Dermis microvascular lymphatic vessel endothelial cell (primary cell): ENCODE measurements at places on chromosomes 4 and X.
A peak's percentile ranks its signal among the peaks of the same experiment; 100 is the strongest.

DNA sequence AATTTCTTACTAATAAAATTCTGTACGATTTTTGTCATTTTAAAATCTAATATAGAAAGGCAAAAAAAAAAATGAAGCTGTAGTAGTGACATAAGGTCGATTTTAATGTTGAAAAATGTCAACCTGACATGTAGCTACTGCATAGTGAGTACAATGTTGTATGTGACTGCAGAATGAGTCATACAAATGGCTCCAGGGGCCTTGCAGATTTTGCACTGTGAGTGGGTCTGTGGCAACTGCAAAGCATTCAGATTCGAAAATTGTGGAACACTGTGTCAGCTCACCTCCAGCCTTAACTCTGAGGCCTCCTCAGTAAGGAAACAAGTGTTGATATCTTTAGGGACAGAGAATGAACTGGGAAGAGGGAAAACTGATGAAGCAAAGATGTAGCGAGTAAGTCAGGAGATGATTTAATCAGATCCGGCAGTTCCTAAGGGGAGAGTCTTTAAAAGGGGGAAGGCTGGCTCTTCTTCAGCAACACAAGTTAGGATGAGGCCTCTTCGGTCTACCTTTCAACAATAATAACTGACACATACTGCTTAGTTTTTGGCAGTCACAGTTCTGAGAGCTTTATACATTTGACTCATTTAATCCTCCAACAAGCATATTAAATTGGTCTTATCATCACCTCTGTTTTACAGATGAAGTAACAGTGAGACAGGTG, 24.9 kb downstream of the TKTL2 start:
- no peak for DNase-seq

DNA sequence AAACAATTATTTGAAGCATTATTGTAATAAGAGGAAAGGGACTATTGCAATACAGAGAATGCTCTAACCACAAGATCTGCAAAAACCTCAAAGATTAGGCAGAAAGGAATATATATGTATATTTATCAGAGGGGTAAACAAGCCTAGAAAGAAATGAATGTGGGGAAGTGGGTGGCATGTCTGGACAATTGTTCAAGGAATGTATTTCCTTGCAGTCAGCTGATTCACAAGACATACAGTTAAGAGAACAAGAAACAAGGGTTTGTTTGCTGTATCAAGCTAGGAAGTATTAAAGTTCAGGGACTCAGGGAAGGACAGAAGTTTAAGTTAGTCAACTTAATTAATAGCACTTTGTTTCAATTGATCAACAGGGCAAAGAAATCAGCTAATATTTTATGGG, 514.7 kb downstream of the CENPC start:
- DNase-seq: no peak

DNA sequence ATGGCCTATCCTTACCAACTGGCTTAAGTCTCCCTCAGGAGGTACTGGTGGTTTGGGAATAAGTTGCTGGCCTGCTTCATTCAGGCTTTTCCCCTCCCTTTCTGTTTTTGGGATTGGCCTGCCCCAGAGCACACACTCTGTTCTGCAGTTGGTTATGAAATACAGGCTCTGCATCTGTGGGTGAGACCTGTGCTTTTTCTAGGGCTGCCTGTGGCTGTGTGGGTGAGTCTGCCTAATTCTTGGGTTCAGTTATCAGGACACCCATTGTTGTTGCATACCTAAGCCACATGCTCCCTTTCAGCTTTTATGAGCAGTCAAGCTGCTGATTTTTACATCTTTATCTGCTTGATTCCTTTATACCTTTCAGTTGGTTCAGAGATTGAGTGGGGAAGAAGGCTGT, 19.0 kb upstream of the CWH43 start:
- no peak for DNase-seq

GRCh38 chr4:154086247-154086646, 297.4 kb upstream of the SFRP2 start:
- DNase-seq: no peak

GRCh38 chr4:65943076-65943475, 272.8 kb upstream of the EPHA5 start:
- DNase-seq: peak; percentile 10

GRCh38 chr4:60134099-60134498, 1066.0 kb upstream of the ADGRL3 start:
- DNase-seq: no peak

GRCh38 chr4:189514209-189514608, 426.5 kb upstream of the FRG1 start:
- no peak for DNase-seq

DNA sequence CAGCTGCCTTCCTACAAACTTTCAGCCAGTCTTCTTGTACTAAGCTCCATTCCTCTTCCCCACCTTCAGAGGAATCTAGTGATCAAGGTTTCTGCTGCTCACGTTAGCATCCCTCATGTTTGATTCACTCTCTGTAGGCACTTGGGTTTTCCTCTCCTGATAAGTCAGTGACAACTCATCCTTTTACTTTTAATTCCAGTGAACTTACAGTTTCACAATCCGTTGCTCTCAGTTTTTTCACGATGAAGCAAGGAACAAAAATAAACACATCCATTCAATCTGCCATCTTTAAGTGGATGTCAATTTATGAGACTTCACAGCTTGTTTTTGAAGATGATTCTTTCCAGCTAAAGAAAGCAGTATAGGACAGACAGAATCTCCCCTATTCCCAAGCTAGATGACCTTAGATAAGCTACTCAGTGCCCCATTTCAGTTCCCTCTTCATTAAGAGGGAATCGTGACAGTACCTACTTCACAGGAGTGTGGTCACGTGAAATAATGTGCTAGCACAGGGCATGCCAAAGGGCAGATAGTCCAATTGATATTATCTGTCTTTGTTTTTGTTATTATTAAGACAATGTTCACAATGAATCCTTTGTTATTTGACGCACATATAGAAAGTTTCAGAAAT, 234.3 kb downstream of the PALLD start:
- no peak for DNase-seq

GRCh38 chrX:139026811-139027210, 315.3 kb upstream of the FGF13 start:
- DNase-seq: no peak

- no peak for DNase-seq
Observed at GRCh38 chr4:98232202-98232601, 29.0 kb upstream of the RAP1GDS1 start.

- DNase-seq: no peak
Observed at GRCh38 chrX:66022632-66023384, 17.1 kb downstream of the VSIG4 start.

DNA sequence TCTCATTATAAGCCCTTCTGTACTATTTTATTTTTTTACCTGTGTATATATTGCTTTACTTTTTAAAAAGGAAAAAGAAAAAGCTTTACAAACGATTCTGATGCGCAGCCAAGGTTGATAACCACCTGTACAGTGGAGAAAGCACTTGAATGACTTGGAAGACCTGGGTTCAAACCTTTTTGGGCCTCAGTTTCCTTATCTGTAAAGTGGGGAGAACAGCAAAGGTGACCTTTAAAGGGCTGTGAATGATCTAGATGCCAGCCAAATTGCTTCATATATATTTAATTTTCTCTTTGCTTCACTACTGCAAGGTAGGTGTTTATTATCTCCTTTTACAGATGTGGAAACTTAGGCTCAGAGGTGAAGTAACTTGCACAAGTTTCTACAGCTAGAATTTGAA, 45.0 kb downstream of the SMC1A start:
- no peak for DNase-seq

DNA sequence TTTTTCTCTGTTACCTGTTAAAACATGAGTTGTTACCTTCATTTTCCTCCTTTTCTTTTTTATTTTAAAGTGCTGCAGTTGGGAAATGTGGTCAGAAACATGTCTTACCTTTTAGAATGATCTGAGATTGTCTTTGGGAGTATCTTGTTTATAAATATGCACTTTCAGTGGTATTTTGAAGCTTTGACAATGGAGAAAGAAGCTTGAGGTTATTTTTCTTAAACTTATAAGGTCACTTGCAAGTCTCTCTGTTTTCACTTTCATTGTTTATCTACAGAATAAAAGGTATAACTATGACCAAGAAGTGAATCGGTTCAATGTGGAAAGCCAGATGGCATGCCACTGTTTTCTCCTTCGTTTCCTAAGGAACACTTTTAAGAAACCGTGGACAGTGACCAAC, 167.5 kb upstream of the SLC7A11 start:
- DNase-seq: no peak

- DNase-seq: no peak
Observed at GRCh38 chr4:12729384-12729783, 754.8 kb downstream of the RAB28 start.

GRCh38 chr4:36152735-36153134, 91.6 kb downstream of the ARAP2 start:
- no peak for DNase-seq

DNA sequence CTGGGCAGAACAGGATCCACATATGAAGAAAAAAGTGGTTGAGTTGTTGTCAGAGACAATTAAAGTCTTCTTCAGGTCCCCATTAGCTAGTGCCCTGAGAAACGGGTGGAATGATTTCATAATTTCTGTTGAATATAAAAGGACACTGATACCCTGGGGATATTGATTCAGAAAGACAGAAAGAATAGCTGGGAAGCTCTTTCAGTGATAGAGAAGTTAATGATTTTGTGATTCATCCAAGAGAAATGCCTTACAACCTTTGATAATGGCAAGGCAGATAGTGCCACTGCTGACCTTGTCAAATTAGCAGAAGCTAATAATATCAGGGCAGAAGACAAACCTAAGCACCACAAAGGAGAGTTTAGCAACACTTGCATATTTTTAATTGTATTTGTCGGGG, 37.9 kb downstream of the UNC5C start:
- DNase-seq: no peak

GRCh38 chr4:145069361-145069760, 28.6 kb downstream of the ANAPC10 start:
- no peak for DNase-seq

- no peak for DNase-seq
Observed at GRCh38 chrX:126580877-126581276, 28.3 kb upstream of the DCAF12L1 start.

- no peak for DNase-seq
Observed at GRCh38 chr4:174241162-174241561, 42.3 kb downstream of the FBXO8 start.

DNA sequence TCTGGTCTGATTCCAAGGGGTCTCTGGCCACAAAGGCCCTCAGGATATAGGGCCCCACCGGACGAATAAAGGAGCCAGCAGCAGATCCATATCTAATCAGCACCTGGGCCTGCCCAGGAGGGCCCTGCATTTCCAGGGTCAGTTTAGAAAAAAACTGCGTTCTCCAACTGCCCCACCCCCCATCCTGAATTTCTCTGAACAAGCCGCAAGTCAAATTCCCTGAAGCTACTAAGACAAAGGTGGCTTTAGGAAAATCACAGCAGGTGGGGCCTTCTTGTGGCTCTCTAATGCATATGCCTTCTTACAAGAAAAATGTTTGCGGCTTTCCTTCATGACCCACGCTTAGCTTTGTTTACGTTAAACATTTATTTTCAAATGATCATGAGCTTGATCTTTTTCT, 76.6 kb downstream of the MBNL3 start:
- no peak for DNase-seq

- no peak for DNase-seq
Observed at GRCh38 chr4:126715681-126716080, 917.1 kb upstream of the INTU start.

- DNase-seq: no peak
Observed at GRCh38 chrX:37380256-37380655, 31.1 kb downstream of the PRRG1 start.

DNA sequence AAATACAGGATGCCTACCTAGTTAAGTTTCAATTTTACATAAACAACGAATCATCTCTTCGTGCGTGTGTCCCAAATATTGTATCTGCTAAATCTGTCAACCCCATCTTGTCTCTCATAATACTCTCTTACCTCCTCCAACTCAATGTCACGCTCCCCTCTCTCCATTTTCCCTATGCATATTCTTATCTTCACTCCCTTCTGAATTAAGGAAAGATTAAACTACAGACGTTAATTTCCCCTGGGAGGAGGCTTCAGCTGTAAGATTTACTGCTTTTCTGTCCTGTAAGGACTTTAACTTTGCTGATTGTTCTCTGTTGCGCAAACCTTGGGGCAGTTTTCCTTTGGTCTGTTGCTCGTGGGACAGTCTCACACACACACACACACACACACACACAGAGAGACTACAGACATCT, 455 bp upstream of the ABCB7 start:
- DNase-seq: peak; percentile 14

DNA sequence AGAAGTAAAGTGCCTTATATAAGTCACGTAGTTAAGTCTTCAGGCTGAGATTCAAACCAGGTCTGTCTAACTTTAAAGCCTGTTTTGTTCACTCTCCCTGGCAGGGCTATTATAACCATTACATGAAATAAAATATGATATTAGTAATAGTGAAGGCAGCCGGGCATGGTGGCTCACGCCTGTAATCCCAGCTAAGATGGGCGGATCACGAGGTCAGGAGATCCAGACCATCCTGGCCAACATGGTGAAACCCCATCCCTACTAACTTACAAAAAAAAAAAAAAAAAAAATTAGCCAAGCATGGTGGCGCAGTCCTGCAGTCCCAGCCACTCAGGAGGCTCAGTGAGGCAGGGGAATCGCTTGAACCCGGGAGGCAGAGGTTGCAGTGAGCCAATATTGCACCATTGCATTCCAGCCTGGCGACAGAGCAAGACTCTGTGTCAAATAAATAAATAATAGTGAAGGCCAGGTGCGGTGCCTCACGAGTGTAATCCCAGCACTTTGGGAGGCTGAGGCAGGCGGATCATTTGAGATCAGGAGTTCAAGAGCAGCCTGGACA, 22.1 kb upstream of the SOWAHD start:
- no peak for DNase-seq

DNA sequence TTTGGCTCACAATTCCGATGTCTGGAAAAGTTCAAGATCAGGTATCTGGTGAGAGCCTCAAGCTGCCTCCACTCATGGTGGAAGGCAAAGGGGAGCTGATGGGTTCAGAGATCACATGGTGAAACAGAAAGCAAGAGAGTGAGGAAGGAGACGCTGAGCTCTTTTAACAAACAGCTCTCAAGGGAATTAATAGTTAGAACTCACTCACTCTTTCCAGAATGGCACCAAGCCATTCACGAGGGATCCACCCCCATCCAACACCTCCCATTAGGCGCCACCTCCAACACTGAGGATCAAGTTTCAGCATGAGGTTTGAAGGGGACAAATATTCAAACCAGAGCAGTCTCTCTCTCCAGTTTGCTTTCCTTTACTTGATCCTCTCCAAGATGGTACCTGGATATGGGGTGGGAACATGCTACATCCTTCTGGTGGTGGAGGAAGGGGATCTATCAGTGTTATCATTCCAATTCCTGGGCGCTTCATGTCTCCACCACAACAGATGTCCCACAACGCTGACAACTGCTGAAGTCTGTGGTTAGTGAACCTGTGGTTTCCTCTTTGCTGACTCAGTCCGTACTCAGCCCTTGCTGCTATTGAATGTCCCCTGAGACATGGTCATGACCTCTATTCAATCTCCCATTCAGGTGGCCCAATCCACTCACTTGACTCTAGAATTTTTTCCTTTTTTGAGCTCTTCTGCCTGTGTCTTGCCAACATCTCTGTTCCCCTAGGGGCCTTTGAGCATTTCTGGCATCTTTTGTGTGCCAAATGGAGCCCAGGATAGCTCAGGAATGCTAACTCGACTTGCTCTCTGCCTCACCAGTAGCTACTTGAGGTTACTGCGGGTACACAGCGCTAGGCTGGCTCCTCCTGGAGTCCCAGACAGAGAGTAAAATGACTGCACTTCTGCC, 395.2 kb downstream of the MID1IP1 start:
- DNase-seq: no peak

GRCh38 chr4:153169776-153170175, 34.5 kb upstream of the TRIM2 start:
- DNase-seq: no peak
